Stomach (tissue), 19 donors: ENCODE measurements at places on chromosomes 11 and 22. TPM values are rescaled to one million over a fixed set of nuclear protein-coding genes. Genes with fewer than 3 reads are reported as not detected.

Gene TSGA10IP
- total RNA-seq: not detected

Gene TECTA
- 1.4 TPM for total RNA-seq

Gene APOA4
- 278 TPM for total RNA-seq

Gene C1QTNF5
- total RNA-seq: 32.0 TPM

Gene MPZL3
- 6.7 TPM for total RNA-seq

Gene INS
- not detected for total RNA-seq

Gene TEAD1
- total RNA-seq: 93.5 TPM

Gene SLC22A6
- total RNA-seq: not detected

GRCh38 chr11:77560605-77561004 lies 29.1 kb upstream of the AQP11 start:
- DNase-seq: no peak

- no peak for DNase-seq
Observed at GRCh38 chr11:10478574-10479550, 23.8 kb downstream of the AMPD3 start.

- DNase-seq: peak; percentile 80
Observed at GRCh38 chr22:41469218-41469851, 418 bp downstream of the ACO2 start.

GRCh38 chr22:48947636-48948035 lies 880.0 kb downstream of the BRD1 start:
- no peak for DNase-seq

DNA sequence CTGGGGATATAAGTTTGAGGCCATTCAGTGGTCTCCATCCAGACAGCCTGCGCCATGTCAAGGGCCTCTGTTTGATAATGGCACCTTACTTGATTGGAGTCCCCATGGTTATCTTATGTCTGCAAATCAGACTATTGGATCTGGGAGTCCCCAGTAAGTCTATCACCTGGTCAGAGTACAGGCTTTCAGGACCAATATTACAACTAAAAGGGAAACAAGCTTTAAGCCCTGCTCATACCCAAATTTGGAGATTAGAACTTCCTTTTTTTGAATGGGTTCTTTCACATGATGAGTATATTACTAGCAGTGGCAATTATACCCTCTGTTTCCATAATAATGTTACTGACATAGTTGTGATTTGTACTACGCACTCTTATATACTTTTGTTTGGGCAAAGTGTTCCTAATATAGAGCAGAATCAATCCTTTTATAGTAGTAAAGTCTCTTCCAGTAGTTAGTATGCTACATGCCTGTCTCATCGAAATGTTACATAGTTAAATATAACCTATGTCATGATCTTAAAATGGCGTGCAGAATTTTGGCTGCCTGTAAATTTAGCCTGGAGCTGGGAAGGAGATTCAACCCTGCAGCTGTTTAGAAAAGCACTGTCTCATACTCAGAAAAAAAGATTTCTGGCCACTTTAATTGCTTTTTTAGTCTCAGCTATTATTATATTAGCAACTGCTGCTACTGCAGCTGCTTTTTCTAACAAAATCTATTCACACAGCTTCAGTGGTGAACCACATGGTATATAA lies 4.9 kb downstream of the MS4A15 start:
- no peak for DNase-seq

DNA sequence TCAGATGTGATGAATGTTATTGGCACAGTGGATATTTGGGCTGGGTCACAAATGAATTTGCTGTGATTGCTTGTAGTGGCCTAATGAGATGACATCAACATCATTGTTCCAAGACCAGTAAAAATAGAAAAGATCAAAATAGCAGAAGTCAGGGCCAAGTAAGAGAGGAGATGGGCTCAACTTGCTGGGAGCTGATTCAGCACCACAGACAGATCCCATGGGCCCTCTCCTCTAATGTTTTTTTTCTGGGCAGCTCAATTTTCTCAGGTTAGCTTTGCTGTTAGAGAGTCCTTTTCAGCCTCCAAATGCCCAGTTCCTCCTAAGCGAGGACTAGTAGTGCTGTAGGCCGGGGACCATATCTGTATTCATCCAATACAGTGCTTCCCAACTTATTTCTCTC lies 86.0 kb upstream of the IZUMO1R start:
- no peak for DNase-seq

- DNase-seq: no peak
Observed at GRCh38 chr22:22105364-22105763, 122.8 kb upstream of the TOP3B start.

DNA sequence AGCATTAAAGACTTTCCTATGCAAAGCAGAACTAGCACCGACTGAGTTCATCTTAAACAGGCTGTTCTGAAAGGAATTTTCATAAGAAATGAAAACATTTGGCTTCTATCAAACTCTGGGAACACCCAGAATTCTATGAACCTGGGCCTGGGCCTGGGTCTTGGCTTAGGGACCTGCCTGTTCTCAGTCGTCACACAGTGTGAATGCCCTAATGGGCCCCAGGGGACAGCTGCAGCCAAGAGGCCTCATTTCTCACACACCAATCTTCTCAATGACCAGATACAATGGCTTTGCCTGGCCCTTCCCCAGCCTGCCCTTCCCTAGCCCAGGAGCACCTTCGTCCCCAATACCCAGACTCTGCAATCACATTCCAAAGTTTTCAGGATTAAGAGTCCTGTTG lies 234.9 kb upstream of the ARHGAP20 start:
- DNase-seq: no peak

DNA sequence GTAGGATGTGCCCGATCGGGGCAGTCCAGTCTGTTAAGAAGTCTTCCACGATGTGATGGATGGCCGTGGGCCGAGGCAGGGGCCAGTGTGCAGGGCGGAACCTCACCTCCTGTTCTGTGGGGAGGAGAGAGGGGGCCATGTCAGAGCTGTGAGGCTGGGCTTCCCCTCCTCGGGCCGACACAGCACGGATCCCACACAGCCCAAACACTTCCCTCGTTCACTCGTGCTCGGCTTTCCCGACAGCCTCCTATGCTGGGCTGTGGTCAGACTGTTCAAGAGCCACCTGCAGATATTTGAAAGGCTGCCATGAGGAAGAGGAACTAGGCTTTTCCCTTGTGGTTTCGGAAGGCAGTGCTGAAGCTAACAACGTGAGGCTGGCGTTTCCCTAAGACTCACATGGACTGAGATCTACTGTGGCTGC lies 12.3 kb upstream of the TXN2 start:
- DNase-seq: peak; percentile 49

- DNase-seq: no peak
Observed at GRCh38 chr11:11441516-11441915, 88.5 kb upstream of the CSNK2A3 start.

DNA sequence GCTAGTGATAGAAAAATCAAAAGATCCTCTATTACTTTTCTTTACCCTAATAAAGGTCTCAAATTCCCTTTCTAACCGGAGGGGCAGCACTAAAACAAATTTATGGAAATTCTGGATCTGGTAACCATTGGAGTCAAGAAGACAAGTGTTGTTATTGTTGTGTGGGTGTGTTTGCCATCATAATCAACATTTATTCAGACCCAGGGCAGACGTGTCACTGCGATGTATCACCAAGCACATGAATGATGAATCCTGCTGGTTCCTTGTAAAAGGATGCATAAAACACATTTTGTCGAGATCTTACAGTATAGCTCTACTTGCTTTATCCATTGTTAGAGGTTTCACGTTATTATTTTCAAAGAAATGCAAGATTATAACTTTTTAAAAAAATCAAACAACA lies 12.1 kb upstream of the FJX1 start:
- no peak for DNase-seq

- no peak for DNase-seq
Observed at GRCh38 chr22:43008509-43008908, 6.4 kb downstream of the PACSIN2 start.

GRCh38 chr11:116334596-116334995 lies 438.2 kb downstream of the BUD13 start:
- DNase-seq: no peak

DNA sequence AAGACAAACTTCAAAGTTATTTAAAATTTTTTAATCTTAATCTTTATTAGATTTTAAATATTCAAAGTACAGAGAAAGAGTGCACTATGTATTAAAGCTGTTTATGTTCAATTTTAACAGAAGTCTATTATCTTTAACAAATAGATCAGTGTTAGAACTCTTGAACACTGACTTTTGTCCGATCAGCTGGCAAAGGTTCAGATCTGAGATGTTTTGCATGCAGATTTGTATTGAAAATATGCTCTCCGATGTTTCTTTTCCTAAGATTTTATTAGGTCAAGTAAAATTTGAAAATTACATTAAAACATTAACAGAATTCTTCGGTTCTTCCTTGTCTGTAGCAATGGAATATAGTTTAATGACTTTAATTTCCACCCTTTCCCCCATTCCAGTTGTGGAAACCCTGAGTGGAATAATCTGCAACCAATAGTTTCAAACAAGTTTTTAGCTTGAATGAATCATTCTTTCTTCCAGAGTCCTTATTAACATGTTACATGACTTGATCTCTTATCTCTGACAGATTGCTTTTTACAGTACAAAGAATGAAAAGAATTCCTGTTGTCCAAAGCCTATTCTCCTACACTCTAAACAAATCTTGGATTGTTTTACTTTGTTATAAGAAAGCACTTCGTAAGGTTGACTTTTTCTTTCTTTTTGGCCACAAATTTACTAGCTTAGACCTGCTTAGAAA lies 11.4 kb upstream of the TCP11L1 start:
- DNase-seq: no peak

DNA sequence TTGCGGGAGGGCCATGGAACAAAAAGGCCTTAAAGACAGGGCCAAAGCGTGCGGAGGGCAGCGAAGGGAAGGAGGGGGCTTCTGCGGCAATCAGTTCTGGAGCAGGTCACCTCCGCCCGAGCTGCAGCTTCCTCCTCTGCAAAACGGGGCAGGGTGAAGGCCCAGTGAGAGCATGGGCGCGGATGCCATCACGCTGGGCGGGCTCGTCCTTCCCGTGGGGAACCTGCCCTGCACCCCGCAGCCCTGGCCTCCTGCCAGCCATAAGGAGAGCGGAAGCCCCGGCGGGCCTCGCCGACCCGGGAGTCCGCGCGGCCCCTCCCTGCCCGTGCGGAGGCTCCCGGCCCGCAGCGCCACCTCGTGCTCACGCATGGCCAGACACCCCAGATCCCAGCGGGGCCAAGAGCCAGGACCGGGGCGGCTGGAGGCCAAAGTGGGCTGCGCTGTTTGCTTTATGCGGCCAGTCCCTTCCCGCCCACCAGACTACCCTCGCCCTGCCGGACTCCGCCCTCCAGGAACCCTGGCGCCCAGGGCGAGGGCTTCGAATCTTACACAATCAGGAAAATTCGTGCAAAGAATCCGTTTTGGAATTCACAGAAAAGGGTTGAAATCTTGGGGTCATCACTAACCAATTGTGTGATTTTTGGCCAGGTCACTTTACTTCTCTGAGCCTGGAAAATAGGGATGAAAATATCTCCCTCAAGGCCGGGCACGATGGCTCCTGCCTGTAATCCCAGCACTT lies 16.1 kb downstream of the TSKU start:
- DNase-seq: peak; percentile 95

GRCh38 chr11:10618490-10618889 lies 50.0 kb upstream of the LYVE1 start:
- no peak for DNase-seq

GRCh38 chr22:45336971-45337431 lies 27.3 kb downstream of the FAM118A start:
- DNase-seq: peak; percentile 85

GRCh38 chr11:70627219-70627618 lies 228.9 kb downstream of the CTTN start:
- DNase-seq: peak; percentile 63

- peak; percentile 90 for DNase-seq
Observed at GRCh38 chr11:119907122-119907851, 178.3 kb upstream of the NECTIN1 start.

DNA sequence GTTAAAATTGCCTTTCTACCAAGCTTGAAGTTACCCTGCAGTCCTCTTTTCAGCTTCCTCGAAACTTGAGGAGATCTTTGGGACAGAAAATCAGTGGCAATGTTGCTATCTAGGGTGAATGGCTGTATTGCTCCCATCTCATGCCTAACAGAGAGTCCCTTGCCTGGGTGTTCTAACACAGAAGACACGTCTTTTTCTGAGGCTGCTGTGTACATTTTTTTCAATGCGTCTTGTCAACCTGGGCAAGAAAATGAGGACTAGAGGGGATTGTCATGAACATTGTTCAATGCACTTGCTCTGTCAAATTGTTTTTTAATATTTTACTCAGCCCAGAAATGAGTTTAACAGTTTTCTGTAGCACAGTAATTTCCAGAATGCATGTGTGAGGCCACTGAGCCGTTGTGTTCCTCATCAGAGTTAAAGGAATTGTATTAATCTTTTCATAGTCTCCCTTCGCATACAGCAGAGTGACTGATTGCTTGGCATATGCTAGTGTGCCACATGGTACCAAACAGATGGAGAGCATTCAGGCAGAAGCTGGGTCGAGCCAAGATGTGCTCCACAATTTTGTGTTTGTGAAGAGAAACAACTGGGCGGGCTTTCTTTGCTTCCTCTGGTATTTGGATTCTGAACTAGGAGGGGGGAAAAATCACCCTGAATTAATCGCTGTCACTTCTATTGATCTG lies 86.0 kb downstream of the CASP12 start:
- peak; percentile 35 for DNase-seq

DNA sequence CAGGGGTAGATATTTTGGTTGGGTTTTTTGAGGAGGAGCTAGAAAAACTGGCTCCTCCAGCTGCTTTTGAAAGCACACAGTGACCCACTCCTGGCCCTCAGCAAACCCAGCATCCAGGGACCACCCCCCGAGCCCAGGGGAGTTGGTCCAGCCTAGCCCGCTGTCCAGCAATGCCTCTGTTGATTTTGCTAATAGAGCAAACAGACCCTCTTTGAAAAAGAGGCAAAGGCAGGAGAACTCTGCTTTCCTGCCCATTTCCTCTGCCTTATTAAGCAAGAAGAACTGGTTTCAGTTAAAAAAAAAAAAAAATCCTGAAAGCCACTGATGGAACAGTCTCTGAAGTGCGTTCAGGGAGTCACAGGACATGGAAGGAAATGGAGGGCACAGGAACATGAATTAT lies 25.3 kb downstream of the ABTB2 start:
- no peak for DNase-seq

DNA sequence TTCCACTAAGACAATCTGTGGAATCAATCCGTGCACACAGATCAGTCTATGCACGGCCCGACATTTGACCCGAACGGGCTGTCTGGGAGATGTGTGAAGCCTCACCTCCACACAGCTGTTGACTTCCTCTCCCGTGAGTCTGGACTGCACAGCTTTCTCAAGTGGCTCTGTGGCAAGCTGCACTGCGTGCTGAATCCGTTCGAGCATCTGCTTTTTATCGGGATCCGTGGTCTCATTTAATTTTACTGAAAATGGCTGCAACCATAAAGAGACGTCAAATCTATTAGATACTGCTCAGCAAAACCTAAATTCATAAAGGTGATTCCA lies 19.3 kb downstream of the CARS1 start:
- DNase-seq: no peak

DNA sequence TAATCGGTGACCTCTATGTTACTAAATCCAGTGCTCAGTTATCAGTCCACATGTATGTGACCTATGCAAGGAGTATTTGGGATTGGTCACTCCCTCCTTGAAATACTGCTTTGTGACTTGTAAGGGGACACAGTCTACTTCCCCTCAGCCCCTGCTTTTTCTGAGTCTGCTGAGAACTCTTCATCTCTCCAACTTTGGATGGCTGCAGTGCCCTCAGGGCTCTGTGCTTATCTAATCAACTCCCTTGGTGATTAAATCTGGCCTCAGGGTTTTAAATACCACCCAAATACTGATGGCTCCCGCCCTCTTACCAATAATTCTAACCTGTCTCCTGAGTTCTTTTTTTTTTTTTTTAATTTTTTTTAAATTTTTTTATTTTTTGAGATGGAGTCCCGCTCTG lies 40.2 kb downstream of the FAM118A start:
- no peak for DNase-seq

- DNase-seq: no peak
Observed at GRCh38 chr22:39947220-39948216, 12.7 kb upstream of the TMA7B start.

GRCh38 chr11:72720047-72720446 lies 32.2 kb downstream of the ARAP1 start:
- no peak for DNase-seq
